ENCODE measurements at places on chromosomes 2 and 18.

- DNase-seq = no peak
Measured at GRCh38 chr2:36682562-36682961, 13.9 kb upstream of the VIT start.

GRCh38 chr2:226176283-226176984, 623.2 kb downstream of the IRS1 start:
- DNase-seq = no peak

- DNase-seq = no peak
Measured at GRCh38 chr2:44242904-44243303, 32.4 kb upstream of the SLC3A1 start.

DNA sequence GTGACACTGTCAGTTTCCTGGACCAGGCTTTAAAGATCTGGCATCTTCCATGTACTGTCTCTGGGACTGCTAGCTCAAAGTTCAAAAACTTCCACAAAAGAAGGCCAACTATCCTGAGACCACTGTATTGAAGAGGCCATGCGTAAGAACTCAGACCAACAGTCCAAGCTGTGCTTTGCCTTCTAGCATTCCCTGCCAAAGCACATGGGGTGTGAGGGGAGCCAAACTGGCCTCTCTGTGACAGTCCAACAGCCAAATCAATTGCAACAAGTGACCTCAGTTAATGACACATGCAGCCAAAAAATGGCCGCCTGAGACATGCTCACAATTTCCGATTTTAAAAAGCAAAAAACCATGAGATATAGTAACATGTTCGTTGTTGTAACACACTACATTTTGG, 160.3 kb upstream of the CDH19 start:
- no peak for DNase-seq

- DNase-seq = no peak
Measured at GRCh38 chr2:172376505-172377125, 50.8 kb upstream of the ITGA6 start.

GRCh38 chr2:36834731-36835524, 131.4 kb downstream of the STRN start:
- no peak for DNase-seq

DNA sequence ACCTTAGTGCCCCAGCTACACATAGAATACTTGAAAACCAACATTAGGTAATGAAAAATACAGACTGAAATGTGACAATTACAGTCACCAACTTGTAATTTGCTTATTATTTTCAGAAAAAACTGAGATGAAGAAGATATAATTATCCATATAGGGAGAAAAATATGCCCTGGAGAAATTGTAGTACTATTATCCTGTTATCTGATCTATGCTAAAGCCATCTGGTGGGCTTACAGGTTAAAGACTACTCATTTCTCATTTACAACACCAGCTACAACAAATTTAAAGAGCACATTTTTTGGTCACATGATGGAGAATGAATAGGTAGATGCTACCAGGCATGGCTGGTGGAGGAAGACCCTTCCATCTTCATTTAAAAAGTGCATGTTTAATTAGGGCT, 79.6 kb upstream of the NYAP2 start:
- no peak for DNase-seq

- DNase-seq = no peak
Measured at GRCh38 chr2:54076586-54076985, 38.8 kb upstream of the ACYP2 start.

- peak; percentile 21 for DNase-seq
Measured at GRCh38 chr2:102442967-102443828, 20.2 kb downstream of the IL18RAP start.

- no peak for DNase-seq
Measured at GRCh38 chr18:76691800-76692199, 130.6 kb upstream of the ZNF236 start.

DNA sequence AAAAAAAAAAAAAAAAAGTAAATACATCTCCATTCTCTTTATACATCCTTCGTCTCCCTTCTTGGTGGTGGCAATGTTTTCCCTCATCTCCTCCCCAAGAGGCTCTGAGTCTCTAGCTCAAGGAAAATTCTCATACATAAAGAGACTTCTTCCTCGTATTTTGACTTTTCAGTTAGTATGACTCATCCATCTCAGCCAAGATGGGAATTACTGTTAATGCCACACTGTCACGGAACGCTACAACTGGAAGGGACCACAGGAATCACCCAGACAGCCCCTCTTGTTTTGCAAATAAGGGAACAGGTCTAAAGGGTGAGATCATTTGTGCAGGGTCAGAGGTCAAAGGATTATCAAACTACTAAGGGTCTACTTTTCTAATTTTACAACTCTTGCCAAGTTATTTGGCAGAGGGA, 19.5 kb downstream of the NFE2L2 start:
- no peak for DNase-seq

- no peak for DNase-seq
Measured at GRCh38 chr2:177598326-177599138, 206.0 kb downstream of the AGPS start.

DNA sequence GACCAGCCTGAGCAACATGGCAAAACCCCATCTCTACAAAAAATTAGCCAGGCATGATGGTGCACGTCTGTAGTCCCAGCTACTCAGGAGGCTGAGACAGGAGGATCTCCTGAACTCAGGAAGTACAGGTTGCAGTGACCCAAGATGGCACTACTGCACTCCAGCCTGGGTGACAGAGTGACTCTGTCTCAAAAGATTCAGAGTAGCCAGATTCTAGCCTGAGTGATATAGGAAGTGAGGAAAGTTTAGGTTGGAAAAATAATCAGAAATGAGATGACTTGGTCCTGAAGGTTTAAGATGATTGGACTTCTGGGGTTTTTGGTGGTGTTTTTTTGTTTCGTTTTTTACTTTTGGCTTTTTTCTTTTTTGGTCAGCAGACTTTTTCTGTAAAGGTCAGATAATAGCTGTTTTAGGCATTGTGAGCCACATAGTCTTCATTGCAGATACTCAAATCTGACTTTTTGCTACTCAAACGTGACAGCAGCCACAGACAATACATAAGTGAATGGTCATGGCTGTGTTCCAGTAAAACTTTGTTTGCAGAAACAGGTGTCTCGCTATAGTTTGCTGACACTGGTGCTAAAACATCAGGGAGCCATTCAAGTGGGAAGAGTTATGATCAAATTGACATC, 104.1 kb upstream of the UBXN4 start:
- no peak for DNase-seq

GRCh38 chr2:216858312-216858711, 1.6 kb downstream of the TNP1 start:
- DNase-seq = no peak

- no peak for DNase-seq
Measured at GRCh38 chr2:55490554-55490953, 29.0 kb upstream of the CFAP36 start.

DNA sequence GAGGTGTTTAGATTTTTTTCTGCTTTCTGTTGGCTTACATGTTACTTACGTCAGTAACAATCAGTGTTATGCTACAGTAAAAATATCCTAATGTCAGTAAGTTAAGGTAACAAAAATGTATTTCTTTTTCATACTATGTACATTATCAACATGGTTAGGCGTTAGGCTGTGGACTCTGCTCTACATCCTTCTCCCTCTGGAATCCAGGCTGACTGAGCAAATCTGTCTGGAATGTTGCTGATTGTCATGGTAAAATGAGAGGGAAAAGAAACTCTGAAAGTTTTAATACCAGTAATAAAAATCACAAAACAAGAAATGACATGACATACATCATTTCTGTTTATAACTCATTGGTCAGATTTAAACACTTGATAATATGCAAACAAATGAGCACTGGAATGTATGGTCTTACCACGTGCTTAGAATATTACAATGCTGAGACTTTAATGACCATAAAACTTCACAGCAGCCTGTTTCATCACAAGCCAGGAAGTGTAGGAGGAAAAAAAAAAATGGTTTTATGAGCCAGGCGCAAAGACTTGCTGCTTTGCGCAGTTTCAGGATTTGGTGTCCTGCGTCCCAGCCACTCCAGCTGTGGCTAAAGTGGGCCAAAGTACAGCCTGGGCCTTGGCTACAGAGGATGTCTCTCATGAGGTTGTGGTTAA, 252.4 kb downstream of the FSIP2 start:
- no peak for DNase-seq

- DNase-seq = no peak
Measured at GRCh38 chr2:33275689-33276444, 200.6 kb upstream of the RASGRP3 start.

- DNase-seq = no peak
Measured at GRCh38 chr2:73930386-73930785, 3.7 kb downstream of the DGUOK start.

DNA sequence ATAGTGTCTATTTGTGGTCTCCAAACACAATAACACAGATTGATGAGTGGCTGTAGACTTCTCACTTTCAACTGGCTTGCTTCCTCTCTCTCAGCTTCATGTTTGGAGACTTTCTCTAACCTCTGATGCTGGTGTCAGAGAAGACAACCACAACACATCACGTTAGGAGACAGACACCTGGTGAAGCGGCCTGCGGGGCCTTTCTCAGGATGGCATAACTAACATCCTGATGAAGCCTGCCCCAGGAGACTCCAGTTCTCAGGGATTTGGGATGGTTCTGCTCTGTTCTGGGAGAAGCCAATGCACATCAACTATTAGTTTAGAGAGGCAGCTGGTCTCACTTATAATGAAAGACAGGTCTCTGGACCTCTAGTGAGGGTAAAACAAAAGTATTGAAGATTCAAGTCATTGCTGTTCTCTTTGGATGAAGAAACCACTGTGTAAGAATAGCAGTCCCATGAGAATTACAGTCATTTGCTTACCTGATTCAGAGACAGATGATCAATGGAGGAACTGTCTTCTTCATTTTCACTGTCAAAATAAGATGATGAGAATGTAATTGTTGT, 2.0 kb downstream of the IL1A start:
- no peak for DNase-seq

GRCh38 chr2:62479917-62480316, 26.1 kb downstream of the TMEM17 start:
- no peak for DNase-seq

DNA sequence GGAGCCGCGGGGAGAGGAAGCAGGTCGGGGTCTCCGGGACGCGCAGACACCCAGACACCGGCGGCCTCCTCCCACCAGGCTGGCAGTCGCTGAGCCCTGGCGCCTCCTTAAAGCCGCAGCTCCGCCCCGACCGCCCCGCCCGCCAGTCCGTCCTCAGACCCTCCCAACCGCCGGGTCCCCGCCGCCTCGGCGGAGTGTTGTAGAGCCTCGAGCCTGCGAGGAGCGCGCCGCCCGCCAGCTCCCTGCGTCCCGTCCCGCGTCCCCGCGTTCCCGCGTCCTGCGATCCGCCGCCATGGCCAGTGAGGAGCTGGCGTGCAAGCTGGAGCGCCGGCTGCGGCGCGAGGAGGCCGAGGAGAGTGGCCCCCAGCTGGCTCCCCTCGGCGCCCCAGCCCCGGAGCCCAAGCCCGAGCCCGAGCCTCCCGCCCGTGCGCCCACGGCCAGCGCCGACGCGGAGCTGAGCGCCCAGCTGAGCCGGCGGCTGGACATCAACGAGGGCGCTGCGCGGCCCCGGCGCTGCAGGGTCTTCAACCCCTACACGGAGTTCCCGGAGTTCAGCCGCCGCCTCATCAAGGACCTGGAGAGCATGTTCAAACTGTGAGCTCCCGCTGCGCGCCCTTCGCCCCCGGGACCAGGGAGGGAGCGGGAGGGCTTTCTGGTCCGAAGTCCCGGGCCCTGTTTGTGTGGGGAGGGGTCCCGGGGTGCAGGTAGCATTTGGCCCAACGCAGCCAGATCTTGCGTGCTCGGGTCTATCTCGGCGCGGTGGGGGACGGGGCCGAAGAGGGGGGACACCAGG, at the start of gene EFHD1:
TSS of gene EFHD1 (plus strand) at position 192 of the 793 bp plus-strand sequence. CDS start at position 293, 101 bp downstream.
- DNase-seq = peak; percentile 89

GRCh38 chr2:135600915-135601314, 69.6 kb downstream of the R3HDM1 start:
- DNase-seq = no peak

DNA sequence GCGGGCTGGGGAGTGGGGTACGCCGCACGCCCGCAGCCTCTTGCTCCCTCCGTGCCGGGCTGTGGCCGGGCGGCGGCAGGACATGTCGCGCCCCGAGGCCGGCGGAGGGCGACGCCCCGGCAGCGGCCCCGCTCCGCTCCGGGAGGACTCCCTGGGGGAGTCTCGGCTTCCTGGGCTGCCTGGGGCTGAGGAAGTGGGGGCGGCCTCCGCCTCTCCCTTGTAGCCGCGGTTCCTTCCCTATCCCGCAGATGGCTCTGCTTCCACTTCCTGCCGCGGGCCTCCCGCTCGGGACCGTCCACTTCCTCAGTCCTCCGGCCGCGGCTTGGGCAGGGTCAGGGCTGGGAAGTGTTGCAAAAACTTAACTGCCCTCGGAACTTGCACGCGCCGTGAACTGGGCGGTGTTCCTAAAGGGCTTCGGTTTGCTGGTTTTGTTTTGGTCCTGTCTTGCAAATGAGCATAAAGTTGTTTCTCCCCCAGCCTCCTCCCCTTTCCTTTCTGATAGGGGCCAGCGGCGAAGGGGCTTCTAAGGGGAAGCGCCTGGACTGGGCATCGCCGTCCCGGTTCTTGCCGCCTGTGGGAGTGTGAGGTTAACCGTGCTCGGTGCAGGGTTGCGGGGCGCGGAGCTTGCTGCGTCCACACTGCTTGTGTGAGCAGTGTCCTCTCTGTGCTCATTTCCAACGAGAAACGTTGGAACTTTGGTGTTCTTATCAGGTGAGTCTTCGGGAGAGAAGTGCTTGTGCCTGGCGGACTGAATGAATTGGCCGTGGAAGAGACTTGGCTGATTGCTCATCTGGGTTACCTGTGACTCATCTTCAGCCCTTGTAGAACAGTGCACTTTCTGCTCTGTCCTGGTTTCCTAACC, 600 bp downstream of the RALB start:
- peak; percentile 79 for DNase-seq

- no peak for DNase-seq
Measured at GRCh38 chr18:25734336-25734735, 356.1 kb downstream of the SS18 start.

- DNase-seq = no peak
Measured at GRCh38 chr2:206442474-206442832, 879 bp upstream of the ADAM23 start.

DNA sequence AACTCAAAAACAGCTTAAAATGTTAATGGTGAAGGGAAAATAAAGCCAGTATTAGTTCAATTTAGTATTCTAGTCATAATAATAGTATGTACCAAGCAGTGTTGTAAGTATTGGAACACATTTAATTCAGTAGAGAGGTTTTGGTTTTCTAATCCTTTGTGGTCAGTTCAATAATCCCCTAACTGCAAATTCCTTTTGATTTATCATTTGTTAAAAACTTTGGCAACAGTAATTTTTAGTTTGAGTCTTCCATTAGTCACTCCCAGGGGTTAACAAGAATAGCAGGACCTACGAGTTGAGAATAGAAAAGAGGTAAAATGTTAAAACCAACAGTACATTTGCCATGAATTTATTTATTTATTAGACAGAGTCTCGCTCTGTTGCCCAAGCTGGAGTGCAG, 10.7 kb downstream of the MRPL44 start:
- no peak for DNase-seq

- DNase-seq = no peak
Measured at GRCh38 chr2:197369228-197369932, 58.8 kb upstream of the ANKRD44 start.

DNA sequence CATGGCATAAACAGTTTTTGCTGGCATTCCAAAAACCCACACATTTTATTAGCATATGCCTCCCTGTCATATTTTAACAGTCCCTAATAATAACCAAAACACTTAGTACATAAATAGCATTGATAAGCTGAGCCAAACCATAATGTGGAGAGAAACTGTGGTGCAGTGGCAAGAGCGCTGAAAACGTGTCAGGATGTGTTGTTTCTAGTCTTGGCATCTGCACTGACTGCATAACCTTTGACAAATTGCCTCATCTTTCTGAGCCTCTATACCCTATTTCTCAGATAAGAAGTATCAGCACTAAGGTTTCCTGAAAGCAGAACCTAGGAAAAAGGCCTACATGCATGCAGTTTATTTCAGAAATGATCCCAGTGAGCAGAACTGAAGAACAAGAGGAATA, 41.4 kb downstream of the RAD51AP2 start:
- DNase-seq = no peak

GRCh38 chr2:14257801-14258507, 374.6 kb upstream of the LRATD1 start:
- no peak for DNase-seq

Data from nephron progenitor cell (in vitro differentiated cells).